ENCODE measurements at places on chromosomes 4 and X.

DNA sequence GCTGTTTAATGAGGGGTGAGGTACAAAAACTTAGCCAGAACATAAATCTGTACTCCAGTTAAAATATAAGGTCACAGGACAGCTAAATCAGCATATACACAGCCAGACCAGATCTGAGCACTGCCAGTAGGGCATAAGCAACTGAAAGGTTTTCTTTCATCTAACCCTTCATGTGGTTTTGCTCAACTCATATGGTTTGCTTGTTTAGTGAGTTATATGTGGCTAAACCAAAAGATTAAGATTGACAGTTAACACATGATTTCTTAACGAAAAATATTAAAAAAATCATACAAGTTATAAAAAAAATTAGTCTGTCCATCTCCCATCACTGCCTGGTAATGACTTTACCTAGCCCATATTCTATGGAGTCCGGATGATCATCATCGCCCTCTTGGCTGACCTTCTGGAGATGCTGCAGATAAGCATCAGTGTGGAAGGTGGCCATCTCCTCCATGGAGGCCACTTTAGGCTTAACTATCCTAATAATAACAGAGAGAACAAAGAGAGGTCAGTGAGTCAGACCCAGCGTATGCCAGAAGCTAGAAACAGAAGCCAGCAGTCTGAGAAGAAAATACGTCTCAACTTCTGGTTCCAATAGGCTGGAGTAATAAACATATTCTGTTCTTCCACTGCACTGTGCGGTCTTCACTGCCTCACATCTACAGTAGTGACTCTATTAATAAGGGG lies 4.1 kb downstream of the HDAC8 start:
- DNase-seq = no peak

DNA sequence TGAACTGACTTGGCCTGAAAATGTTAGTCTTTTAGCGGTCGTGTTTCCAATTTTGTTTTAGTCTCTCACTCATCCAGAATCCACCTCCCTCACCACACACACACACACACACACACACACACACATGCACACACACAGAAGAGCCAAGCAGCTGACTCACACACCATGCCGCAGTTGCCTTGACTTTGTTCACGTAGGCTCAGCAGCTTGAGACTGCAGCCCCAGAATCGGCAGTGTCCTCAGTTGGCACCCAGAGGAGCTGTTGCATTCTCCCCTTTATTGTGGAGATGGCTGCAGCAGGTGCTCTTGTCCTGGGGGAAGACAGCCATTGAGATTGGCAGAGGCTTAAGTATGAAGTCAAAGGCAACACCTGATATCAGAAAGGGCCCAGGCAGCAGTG lies 20.9 kb upstream of the XPNPEP2 start:
- no peak for DNase-seq

DNA sequence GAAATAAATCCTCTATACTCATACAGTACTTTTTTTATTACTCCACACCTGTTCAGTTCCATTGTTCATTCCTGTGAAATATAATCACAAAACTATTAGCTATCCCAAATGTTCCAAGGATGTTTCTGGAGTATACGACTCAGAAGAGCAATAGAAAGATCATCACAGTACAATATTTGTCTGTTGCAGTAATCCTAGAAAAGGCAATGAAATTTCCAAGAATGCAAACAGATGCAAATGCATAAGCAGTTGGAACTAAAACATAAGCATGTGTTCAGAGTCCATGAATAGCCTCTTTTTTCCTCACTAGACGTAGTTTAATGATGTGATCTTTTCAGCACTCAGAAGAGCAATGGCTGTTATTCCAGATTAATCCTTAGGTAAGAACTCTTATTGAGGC lies 55.2 kb downstream of the RTL3 start:
- no peak for DNase-seq

DNA sequence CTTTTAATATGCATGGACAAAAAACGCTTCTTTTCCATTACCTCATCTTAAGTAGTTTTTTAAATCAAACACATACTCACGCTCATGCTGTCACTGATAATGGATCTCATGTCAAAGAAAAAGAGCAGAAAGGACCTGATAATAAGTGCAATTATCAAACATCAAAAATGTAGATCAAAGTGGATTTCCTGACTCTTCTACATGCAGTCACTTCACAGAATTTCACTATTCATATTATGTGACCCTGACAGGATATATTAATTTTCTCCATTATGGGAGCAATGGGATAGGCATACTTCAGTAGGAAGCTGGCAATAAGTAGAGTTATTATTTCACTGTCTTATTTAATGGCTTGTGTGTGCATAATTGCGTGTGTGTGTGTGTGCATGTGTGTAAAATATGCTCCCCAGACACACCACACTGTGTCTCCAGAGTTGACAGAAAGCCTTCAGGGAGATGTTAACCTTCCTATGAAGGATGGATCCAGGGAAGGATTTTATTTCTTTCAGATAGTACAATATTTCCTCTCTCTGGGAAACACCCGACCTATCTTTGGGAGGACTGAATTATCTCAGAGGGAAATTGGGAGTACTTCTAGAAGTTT lies 445.2 kb downstream of the SH2D1A start:
- no peak for DNase-seq

- no peak for DNase-seq
Measured at GRCh38 chr4:113077575-113077974, 28.1 kb downstream of the ANK2 start.

GRCh38 chr4:169601016-169601771 lies 11.2 kb downstream of the NEK1 start:
- no peak for DNase-seq

GRCh38 chr4:68451246-68452211 lies 4.3 kb downstream of the TMPRSS11E start:
- DNase-seq = no peak

- DNase-seq = no peak
Measured at GRCh38 chr4:81472281-81473182, 825 bp upstream of the RASGEF1B start.

DNA sequence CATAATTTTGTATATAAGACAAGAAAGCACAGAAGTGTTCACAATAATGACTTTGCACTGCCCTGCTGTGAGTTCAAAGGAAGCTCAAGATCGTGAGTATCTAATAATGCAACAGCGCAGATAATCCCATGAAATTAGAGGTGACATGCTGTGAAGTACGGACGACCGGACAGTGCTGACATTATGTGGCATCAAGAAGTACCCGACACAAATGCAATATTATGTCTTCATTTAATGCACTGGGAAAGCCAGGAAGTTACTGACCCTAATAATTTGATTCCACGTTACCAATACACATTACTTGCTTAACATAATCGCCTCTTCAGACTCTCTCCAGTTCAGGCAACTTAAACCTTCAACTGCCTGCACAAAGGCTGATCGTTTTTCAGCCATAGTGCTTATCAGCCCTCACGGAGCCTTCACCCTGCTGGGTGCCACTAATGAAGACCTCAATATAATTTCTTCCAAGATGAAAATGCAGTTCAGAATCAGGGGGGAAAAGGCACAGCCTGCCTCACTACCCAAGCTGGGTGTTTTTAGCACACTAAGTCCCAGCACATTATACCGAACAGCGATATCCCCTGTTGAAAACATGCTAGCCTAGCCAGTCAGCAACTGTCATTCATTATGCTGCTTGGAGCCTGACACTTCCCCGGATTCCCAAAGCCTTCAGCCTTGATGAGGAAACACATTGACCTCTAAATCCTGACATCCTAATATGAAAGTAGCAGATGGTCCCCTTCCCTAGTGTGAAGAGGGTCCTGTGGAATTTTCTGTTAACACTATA lies 56.1 kb downstream of the SLC7A11 start:
- no peak for DNase-seq

GRCh38 chr4:8642651-8643321 lies 50.2 kb downstream of the CPZ start:
- no peak for DNase-seq

Data from GM04504 (cell line).